Stimulated activated CD4-positive, alpha-beta T cell treated with anti-CD3 and anti-CD28 coated beads, Interleukin-12 subunit alpha, Interleukin-12 subunit beta, amount 100 ng/mL, for 48 hours (primary cell): ENCODE measurements at places on chromosomes 13 and 19.

- no peak for DNase-seq
Observed at GRCh38 chr19:55550321-55550650, 4.9 kb upstream of the SBK3 start.

DNA sequence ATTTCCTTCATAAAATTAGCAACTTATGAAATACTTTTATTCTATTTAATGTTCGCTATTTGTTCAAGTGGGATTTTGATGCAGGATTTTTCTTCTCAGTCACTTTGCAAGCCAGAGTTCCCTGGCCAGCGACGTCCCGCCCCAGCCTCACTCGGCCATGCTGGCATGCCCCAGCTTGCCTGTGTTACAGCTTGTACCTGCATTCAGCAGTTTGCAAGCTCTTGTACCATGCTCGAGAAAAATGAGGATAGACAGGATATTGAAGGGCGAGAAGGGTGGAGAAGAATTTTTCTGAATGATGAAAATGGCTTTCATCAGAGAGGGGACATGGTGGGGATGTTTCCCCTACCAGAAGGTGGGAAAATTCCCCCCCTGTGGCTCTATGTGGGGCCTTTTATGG is 2180.2 kb upstream of the PCDH20 start:
- DNase-seq: no peak

GRCh38 chr19:48636859-48637448 is at the start of gene DBP:
DBP (minus strand) TSS chr19:48637379; CDS start chr19:48636994, 385 bp downstream.
- DNase-seq: no peak

- no peak for DNase-seq
Observed at GRCh38 chr13:61913183-61913582, 497.5 kb upstream of the PCDH20 start.

GRCh38 chr19:28349604-28350003 is 863.3 kb downstream of the UQCRFS1 start:
- DNase-seq: no peak

- no peak for DNase-seq
Observed at GRCh38 chr13:71320452-71320851, 546.6 kb downstream of the DACH1 start.

DNA sequence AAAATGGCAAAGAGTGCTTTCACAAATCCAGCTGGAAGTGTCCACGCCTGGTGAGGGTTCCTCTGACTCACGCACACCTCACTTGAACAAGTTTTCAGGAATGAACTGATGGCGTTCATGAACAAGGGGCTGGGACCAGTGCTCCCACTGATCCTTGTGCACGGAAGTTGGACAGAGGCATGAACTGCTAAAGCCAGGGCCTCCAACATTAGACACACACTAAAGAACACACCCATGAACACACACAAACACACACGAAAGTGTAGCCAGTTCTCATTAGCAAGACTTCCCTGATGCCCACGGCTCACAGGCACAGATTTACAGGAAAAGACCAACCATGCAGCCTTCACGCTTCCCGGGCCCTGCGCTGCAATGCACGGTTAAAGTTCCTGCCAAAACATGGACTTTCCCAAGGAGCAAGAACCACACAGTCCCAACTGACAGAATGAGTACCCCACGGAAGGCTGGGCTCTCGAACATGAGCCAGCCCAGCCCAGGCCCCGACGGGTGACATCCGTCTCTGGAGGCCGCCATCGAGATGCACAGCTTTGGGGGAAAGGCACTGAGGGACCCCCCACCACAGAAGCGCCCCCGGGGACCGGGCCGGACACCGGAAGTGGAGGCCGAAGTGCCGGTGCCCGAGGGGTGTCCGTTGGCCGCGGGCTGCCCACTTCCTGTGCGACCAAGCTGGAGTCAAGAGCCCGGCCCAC is 808 bp downstream of the DNMT1 start:
- DNase-seq: no peak

DNA sequence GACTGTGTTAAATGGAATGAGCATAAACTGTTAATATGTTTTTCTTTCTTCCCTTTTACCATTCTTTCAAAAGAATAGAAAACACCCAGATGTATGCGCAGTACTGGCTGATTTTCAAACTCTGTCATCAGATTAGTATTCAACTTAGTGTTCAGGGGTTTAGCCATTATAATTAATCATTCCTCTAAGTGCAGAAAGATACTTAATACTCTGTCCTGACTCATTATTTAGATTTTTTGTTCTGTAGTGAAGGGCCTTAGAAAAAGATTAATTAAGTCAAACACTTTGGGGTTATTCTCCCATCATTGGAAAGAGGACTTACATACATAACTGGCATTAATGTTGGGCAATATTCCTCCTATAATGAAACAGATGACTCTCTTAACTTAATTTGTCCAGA is 1316.7 kb upstream of the SLC10A2 start:
- DNase-seq: no peak

- DNase-seq: no peak
Observed at GRCh38 chr19:2623798-2624197, 78.7 kb downstream of the GNG7 start.

GRCh38 chr19:35365303-35365702 is 5.6 kb upstream of the GPR42 start:
- DNase-seq: no peak

DNA sequence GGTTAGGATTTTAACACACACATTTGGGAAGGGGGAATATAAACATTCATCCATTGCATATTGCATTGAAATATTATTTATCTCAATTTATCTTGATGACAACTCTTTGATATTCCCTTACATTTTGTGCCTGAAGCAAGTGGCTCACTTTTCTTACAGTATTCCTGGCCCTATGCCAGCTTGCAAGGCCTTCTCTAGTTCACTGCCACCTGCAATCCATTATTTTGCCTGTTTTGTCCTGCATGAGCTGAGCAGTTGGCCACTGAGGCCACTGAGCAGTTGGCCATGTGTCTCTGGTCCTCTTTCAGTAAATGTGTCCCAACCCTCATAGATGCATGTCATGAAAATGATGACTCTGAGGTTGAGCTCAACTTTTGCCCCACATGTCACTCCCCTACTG is 49.8 kb downstream of the CBY2 start:
- no peak for DNase-seq

DNA sequence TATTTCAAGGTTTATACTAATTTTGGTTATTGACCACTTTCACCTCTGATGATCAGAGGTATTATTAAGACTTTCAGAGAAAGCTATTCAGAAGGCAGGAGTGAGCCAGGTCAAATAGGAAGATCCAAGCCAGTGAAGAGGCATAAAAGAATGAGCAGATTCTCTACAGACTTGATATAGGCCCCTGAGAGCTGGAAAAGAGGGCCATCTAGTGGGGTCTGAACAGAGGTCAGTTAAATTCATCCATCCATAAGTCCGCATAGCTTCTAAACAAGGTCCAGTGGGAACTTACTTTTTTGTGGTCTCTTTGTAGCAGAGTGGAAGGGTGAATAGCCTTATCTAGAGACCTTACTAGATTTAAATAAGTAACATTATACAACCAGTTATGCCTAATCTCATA is 126.6 kb upstream of the UFM1 start:
- DNase-seq: no peak

DNA sequence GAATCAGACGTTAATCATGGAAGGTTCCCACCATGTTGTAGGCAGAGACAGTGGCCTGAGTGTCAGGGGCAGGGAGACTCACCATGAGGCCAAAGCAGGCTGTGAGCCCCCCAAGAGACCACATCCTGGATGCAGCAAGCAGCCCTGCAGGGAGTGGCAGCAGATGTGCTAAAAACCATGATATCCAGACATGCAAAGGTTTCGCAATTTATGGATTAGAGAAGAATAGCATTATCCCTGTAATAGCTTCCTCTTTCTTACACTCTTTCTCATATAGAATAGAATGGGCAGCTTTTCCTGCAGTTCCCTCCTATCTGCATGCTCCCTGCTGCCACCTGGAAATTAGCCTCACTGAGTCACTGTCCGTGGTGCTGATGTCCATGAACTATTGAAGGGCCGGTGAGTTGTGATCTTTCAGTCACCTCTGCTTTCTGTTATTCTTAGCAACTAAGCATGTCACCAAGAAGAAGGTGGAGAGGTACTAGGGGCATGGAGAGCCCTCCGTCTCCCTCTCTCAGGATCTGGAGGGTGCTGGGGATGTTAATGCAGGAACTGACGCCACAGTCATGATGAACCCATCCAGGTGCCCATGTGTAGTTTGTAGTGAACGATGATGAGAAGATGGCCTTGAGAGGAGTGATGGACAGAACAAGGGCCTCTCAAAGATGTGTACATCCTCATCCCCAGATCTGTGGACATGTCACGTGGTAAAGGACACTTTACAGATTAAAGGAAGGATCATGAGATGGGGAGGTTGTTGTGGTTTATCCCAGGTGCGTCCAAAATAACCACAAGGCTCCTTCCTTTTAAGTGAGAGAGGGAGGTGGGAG is 9.9 kb downstream of the CEACAM4 start:
- no peak for DNase-seq

DNA sequence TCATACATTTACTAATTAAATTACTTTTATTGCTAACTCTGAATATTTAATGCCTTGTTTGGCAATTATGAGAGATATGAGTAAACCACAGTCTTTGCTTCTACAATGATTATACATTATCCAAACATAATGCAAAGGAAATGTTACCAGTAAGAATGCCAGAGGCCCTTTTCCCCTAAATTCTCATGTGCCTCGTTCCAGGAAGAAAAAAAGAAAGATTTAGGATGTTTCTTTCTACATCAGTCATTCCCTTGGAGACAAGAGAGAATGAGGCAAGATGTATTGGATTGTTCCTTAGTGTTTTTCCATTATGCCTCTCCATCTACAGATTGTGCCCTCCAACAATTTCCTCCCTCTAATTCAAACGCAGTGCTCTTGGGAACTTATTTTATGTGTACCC is 50.1 kb downstream of the ITGBL1 start:
- no peak for DNase-seq

- no peak for DNase-seq
Observed at GRCh38 chr19:46147791-46148288, at the start of gene IGFL2. IGFL2 (plus strand) TSS chr19:46148238; CDS start chr19:46148279, 41 bp downstream.

- no peak for DNase-seq
Observed at GRCh38 chr13:104295537-104295936, 1229.3 kb upstream of the SLC10A2 start.

- no peak for DNase-seq
Observed at GRCh38 chr13:23701636-23702035, 131.4 kb downstream of the TNFRSF19 start.

GRCh38 chr13:36090592-36090991 is 40.6 kb downstream of the DCLK1 start:
- no peak for DNase-seq

DNA sequence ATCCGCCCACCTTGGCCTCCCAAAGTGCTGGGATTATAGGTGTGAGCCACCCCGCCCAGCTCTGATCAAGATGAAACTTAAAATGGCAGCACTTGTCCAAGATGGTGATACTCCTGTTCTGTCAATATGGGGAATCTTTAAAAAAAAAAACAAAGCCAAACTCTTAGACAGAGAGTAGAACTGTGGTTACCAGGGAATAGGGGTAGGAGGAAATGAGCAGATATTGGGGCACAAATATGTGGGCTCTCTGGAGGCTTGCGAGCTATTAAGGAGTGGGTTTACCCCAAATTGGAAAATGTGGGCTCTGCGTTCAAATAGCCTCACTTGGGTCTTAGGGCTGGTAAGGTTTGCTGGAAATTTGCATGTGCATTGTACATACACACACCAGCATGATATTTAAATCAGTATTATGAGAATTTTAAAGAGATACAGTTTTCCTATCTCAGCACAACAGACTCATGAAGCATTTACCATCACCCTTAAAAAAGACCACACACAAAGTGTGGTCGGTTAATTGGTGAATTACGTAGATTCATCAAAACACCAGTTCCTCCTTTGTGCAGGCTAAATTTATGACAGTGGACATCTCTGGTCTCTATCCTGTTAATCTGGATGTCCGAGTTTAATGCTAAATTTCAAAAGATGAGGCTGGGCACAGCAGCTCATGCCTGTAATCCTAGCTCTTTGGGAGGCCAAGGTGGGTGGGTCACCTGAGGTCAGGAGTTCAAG is 11.3 kb downstream of the CD70 start:
- no peak for DNase-seq

DNA sequence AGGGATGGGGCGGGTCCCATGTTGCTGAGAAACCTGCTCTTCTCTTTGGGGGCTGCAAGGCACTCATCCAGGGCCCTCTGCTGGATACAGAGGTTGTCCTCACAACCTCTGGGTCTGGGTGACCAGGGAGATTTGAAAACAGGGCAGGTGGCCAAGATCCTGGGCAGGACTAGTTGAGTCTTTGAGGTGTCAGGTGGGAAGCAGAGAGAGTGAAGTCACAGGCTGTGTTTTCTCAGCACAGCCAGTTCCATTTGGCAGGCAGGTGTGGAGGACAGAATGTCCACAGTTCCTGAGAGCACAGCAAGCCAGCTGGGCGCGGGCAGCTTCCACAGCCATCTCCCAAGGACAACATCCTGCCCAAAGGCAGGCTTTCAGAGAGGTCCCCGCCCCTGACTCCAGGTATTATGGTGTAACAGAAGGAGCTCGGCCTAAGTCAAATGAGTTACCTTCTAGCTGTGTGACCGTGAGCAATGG is 118.8 kb downstream of the NUFIP1 start:
- no peak for DNase-seq

DNA sequence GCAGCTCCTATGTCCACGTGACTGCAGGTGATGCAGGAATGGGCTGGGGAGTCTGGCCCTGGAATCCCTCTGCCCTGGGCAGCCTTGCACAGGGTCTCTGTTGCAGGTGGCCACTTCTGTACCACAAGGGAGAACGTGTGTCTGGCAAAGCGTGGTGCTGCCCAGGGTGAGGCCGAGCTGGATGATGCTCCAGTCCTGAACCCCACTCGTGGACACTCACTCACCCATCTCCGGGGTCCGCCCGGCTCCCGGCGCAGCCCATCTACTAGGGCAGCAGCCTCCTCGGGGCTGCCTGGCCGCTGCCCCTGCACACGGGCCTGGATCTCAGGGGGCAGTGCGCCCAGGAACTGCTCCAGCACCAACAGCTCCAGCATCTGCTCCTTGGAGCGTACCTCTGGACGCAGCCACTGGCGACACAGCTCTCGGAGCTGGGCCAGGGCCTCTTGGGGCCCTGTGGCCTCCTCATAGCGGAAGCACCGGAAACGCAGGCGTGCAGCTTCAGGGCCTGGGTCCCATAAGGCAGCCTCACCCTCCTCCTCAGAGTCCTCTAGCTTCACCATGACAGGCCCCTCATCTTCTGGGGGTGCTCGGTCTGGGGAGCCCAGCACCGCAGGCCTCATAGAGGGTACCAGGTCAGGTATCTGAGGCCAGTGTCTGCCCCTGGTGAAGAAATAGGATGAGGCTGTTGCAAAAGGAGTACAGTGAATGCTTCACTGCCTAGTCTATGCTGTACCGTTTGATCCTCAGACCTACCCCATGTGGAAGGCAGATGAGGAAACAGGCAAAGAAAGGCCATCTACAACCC is 2.2 kb downstream of the MZF1 start:
- no peak for DNase-seq

GRCh38 chr13:97074618-97075017 is 80.3 kb upstream of the OXGR1 start:
- DNase-seq: no peak

- DNase-seq: no peak
Observed at GRCh38 chr13:113607056-113607888, 22.7 kb downstream of the TFDP1 start.

GRCh38 chr19:38250821-38251563 is 5.2 kb downstream of the PPP1R14A start:
- DNase-seq: no peak
